Lung (tissue), 17 donors: ENCODE measurements at places on chromosomes 7 and 10. TPM values are rescaled to one million over a fixed set of nuclear protein-coding genes. Genes with fewer than 3 reads are reported as not detected.

EVX1 gene
- total RNA-seq: not detected

- peak; percentile 81 for DNase-seq
Measured at GRCh38 chr7:17041324-17041723, 159.5 kb upstream of the AGR3 start.

GRCh38 chr10:33822774-33823173 is 488.3 kb upstream of the NRP1 start:
- DNase-seq: no peak

- DNase-seq: no peak
Measured at GRCh38 chr10:30039988-30040387, 19.4 kb downstream of the JCAD start.

DNA sequence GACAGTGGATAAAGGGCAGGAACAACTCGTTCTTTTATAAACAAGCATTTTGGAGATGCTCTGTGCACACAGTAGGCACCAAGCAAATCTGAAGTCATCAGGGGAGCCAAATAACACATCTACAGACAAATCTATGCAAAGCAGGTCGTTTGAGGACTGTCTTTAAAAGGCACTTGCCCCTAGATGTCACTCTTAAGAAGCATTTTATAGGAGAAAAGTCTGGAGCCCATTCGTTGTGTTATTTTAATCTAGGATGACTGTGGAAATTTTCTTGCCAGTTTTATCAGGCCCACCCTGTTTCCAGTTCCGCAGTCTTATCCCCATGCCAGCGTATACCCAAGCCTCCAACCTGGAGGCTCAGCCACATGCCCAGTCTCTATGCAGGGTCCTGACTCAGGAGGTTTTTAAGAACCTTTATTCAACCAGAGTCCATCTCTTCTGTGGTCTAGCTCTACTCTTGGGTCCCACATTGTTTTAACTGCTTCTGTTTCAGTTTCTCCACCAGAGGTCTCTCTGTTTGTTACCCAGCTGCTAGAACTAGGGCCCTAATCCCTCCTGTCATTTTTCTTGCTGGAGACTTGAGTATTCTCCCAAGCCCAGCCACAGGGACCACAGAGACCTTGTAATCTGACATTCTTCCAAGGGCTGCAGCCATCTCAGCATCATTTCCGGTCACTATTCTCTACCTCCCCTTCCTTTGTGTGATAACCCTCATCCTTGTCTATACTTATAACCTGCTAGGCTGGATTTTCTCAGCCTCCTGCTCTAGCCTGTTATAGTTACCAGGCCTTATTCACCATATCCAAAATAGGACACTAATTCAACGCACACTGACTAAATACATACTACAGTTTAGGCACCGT is 26.7 kb downstream of the PIK3CG start:
- no peak for DNase-seq

- DNase-seq: no peak
Measured at GRCh38 chr7:69218576-69218975, 379.7 kb upstream of the AUTS2 start.

GRCh38 chr7:67505449-67505848 is 508.8 kb downstream of the TYW1 start:
- DNase-seq: no peak

DNA sequence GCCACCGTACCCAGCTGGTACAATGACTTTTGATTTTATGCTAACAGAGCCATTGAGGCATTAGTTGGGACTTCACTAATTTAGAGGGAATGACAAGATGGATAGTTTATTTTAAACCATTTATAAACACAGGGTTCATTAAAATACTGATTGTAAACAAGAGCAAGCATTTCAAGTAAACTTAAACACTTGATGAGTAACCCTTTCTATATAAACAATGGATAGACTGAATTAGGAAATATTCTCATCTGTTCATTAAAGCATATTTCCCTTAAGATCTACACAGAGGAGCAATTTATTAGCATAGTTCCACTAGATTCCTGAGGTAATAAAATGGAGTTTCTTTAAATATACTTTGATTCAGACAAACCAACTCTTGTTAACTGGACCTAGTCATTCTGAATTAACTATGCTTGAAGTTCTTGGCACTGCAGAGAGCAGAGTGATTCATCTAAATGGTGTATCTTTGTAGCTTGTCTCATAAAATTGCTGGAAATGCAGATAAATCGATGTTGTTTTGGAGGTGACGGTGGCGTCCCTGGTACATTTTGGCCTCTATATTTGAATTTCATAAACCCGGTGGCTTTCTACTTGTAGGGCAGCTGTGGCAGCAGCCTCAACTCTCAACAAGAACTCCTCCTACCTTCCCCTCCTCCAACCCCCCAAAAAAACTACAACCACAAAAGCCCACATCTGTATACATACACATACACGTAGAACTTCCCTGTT is 15.4 kb upstream of the VDAC2 start:
- no peak for DNase-seq
